ENCODE measurements at places on chromosomes 12 and 14.

DNA sequence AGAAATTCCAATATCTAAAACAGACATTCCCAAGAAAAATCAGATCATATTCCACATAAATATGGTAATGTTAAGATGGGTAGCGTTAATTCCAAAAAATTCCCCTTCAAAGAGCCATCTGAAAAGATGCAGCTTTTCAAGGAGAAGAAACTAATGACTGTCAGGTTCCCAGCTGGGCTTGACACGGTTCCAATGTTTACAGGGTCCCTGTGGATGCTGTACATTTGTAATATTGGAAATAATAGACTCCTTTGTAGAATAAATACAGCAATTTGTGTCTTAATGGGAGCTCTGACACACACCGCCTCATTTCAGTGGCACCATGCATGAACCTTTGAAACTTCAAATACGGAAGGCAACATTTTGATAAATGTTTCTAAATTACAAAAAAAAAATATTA is 140.6 kb downstream of the ITPR2 start:
- no peak for DNase-seq

- DNase-seq = peak; percentile 10
These were observed 126.7 kb upstream of the CCDC196 start for GRCh38 chr14:66359500-66359899.

GRCh38 chr14:64450255-64450654 is 15.0 kb upstream of the AKAP5 start:
- DNase-seq = peak; percentile 18

DNA sequence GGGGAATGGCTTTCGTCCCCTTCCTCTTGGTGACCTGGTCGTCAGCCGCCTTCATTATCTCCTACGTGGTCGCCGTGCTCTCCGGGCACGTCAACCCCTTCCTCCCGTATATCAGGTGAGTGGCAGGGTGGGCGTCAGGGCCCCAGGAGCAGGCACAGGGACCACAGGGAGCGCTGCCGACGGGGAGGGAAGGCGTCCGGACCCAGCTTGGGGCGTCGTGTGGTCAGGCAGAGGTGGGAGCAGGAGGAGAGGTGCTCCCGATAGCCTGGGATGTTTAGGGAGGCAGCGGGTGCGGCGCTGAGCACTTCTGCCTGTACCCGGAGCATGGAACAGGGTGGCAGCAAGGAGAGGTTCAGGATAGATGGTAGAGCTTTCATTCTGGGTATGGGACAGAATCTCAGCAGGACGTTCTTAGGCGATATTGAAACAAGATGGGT is 444 bp downstream of the DRAM1 start:
- no peak for DNase-seq

DNA sequence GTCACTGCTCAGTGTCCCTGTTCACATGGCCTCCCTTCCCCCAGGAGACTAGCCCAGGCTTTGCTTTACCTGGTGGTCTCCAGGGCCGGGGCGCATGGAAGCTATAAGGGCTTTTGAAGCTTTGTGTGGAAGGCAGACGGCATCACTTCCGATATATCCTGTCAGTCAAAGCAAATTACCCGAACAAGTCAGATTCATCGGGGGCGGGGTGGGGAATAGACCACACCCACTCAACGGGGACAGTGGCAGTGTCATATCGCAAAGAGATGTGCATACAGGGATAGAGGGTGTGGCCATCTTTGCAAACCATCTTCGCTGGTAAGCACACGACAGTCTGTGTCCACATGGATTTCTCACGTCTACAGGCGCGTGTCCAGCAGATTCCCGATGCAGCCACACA is 127.3 kb downstream of the GLT1D1 start:
- DNase-seq = no peak

DNA sequence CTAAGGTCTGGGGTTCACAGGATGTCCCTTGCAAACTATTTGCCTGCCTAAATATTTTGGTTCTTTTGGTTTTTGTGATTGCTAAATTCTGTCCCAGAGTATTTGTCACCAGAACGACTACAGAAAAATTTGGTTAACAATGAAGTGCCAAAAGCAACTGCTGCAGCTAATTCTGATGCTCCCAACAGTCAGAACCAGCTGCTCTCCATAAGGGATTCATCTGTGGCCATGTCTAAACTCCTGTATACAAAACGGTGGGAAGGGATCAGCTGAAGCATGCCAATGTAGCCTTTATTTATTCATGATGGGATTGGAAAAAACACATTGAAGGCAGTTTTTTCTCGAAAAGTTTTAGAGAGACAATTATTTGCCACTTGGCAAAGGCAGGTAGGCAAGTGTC is 29.3 kb upstream of the PELI2 start:
- no peak for DNase-seq

DNA sequence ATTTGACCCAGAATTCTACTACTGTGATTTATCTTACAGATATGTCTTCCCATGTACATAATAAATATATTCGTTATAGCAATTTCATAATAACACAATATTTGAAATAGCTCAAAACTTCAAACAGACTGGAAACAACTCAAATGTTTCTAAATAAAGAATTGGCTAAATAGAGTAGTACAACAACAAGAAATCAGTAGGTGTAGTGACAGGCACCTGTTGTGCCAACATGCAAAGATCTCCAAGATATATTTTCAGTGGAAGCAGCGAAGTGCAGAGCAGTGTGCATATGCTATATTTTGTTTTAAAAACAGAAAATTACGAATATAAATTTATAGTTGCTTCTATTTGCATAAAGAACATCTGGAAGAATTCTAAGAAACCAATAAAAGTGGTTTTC is 60.9 kb downstream of the GRIP1 start:
- DNase-seq = no peak

DNA sequence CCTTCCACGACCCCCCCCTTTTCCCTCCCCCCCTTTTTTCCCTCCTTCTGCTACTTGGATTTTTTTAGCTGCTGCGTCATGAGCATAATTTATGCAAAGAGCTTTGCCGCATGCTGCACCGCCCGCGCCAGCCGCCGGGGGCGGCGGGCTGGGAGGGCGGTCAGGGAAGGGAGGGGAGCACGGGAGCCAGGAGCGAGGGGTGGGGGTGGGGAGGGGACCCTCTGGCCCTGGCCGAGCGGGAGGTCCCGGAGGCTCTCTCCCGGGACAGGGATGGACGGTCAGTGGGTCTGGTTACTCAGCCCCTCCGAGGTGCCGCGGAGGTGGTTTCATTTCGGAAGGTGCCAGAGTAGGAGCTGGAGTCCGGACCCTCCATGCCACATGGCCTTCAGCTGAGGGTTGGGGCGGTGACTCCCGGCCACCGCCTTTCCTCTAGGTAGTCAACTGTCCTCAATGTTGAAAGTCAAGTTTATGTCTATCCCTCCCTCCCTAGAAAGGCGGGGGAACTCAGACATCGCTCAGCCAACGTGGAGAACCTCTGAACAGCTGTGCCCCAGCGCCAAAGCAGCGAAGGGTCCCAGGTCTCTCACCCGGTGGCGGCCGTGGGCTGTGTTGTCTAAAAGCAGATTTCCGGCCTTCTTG is at the start of gene POU6F1:
Gene POU6F1 (minus strand): TSS at position 95 of the 639 bp plus-strand sequence. CDS start 11,226 bp downstream, outside the sequence.
- DNase-seq = peak; percentile 73

DNA sequence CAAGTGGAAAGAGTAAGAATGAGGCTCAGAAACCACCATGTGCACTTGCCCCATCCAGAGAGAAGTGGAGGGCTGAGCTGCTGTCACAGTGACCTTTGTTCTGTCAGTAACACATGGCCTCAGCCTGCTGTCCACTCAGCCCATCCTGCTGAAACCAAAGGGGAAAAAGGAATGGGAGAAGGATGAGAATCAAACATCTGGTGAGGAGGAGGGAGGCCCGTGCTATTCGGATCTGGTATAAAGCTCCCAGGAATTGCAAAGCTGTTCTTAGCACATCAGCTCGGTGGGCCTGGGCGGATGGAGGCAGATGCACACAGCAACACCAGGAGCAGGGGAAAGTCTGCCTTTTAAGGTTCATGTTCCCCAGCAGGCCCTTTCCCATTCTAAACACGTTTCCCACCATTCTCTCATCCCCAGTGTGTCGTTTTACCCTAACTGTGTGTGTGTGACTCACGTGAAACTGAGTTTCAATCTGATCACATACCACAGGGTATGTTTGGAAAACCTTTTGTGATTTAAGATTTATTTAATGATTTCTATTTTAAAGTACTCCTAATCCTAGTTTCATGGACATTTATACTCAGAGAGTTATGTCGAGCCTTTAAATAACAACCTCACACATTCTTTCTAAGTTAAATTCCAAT is 36.8 kb downstream of the RTRAF start:
- no peak for DNase-seq

DNA sequence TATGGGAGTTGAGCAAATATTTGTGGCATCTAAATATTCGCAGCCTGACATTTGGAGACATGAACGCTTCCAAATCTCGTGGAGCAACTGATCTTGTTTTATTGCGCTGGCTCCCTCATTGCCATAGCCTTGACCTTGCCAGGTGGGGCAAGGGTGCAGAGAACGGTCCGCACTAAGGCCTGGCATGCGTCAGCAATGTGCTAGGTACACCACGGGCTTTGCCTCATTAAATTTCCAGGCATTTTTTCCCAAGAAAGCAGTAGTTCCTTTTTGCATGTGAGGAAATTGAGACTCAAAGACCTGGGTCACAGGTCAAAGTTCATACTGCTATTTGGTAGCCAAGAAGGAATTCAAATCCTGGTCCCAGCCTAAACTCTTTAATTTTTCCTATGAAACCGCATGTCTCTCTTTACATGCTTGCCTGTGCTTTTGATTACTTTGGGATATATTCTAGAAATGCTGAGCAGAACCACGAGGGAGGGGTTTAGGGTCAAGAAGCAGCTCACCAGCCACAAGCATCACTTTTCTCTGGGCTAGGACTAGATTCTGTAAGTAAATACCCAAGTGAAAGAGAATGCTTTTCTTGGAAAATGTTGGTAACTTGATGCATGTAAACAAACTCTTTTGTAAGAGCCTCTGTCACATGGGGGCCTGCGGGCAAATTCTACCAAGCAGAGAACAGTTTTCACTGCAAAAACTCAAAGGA is 891.6 kb downstream of the VRK1 start:
- DNase-seq = no peak

DNA sequence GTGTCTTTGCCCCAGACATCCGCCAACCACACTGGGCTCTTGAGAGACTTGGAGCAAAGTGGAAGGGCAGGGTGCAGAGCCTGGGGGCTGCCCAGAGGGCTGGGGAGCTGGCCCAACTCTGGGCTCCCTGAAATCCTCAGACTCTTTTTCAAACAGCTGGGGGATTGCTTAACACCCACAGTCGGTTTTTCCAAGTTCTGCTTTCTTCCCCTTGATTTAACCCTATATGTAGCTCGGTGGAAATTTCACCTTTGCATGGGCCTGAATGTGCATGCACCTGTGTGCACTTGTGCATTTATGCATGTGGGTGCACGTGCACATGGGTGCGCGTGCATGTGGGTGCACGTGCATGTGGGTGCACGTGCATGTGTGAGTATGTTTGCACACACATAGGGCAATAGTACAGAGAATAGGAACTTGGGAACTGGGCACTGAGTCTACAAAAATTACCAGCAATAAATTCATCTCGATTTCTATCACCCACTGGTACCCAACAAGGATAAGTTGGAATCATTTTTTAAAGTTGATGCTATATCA is 52.3 kb upstream of the RFLNA start:
- no peak for DNase-seq

- no peak for DNase-seq
These were observed 491.0 kb downstream of the ETNK1 start for GRCh38 chr12:23115984-23116383.

DNA sequence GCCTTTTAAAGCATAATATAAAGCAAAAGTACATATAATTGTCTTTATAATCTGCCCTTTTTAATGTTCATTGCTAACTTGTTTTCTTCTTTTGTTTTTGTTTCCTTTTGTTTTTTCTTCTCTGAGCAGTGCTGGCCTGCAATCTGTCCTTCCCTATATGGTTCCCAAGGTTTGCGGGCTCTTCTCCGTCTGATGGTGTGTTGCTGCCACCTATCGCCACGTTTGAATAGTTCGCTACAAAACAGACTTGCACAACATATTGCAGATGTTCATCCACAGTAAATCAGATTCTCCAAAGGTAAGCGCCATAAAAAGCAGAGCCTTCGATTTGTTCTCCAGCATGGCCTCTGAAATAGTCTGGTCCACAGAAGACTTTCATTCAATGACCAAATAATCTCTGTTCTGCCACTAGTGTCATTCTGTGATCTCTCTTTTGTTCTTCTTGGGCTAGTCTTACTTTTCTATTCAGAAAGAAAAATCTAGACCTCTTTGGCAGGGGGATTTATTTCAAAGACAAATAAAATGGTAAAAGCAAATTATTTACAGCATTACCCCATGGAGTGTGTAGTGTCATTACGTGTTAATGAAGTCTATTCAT is 33.5 kb downstream of the C12orf50 start:
- peak; percentile 56 for DNase-seq

DNA sequence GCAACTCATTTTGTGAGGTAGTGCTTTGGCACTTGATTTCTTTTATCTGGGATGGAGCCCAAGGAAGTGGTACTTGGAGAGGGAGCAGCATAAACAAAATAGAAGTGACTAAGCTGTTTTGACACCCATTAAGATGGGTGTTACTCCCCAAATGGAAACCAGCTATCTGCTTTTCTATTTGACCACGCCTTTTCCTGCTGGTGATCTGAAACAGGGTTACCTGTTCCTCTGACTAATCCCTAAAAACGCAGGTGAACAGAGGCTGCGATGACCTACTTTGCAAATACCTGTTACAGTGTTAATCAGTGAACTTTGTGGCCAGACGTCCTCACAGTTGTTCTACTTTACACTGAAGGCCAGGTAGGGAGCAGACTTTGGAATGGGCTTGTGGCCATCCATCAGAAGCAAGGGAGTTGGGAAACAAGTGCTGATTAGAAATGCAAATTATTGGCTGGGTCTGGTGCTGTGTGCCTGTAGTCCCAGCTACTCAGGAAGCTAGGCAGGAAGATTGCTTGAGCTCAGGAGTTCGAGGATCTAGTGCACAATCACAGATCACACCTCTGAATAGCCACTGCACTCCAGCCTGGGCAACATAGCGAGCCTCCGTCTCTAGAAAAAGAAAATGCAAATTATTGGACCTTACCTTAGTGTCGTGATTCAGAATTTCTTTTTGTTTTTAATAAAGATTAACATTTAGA is 58.3 kb upstream of the HECTD1 start:
- DNase-seq = no peak

- no peak for DNase-seq
These were observed 27.0 kb downstream of the GPR135 start for GRCh38 chr14:59438195-59438647.

DNA sequence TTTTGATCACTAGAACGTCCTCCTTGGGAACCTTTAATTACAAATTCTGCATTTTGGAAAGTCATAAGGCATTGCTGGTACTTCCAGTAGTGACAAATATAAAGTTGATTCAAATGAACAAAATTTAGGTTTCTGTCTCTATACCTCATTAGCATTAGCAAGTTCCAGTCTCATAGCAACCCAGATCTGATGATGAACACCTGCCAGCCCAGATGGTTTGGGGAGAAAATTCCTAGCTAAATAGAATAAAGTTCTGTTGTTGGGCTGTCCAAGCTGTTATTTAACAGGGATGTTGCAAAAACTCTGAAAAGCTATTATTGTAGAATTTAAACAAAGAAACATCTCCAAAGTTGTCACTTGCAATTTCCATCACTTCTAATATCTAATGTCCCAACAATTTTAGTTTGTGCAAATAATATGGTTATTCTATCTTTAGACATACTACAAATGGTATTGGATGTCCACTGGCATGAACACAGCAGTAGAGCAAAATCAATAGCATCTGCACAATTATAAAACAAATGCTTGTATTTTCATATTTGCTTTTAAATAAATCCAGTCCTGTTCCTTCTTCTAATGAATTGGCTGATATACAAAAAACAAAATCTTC is 299.4 kb downstream of the SLC16A7 start:
- no peak for DNase-seq

Data from activated CD4-positive, alpha-beta T cell treated with anti-CD3 and anti-CD28 coated beads for 48 hours (primary cell).